ENCODE measurements at places on chromosomes 6 and 20.
A peak's percentile ranks its signal among the peaks of the same experiment; 100 is the strongest.

DNA sequence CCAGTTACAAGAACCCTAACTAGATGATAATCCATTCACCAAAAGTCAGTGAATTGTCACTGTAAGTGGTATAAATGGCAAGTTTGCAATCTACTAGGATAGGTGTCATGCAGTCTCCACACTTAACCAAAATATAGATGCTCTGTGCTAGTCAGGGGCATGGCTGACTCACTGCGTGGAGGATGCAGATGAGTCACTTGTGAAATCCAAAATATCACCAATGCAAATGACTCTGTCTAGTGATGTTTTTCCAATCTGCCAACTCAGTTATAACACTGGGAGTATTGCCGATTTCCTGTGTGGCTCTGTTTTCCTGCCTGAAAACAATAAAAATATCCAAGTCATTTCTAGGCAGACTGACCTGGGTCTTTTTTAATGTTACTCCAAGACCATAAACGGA lies 47.8 kb upstream of the NRSN1 start:
- DNase-seq, result no peak

GRCh38 chr20:46400828-46401477 lies 5.5 kb downstream of the ELMO2 start:
- DNase-seq, result peak; percentile 23

- no peak for DNase-seq
Observed at GRCh38 chr6:110467566-110468140, 8.8 kb downstream of the SLC22A16 start.

DNA sequence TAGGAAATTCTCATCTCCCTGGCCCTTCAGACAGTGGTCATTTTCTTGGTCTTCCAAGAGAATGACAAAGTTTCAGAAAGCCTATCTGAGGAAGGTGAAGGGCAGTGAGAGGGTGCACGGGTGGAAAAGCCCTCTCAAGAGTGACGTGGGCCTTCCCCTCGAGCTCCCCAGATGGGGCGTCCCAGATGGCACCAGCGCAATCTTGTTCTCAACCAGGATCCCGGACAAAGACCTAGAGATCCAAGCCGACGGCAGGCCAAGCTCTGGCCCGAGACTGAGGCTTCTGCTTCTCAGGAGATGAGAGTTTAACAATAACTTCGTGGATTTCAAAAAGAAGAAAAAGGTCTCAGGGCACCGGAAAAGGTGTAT lies 797 bp upstream of the ZNF133 start:
- DNase-seq, result no peak

All from AG08396 (cell line).